ENCODE measurements at places on chromosomes 11 and 22.

DNA sequence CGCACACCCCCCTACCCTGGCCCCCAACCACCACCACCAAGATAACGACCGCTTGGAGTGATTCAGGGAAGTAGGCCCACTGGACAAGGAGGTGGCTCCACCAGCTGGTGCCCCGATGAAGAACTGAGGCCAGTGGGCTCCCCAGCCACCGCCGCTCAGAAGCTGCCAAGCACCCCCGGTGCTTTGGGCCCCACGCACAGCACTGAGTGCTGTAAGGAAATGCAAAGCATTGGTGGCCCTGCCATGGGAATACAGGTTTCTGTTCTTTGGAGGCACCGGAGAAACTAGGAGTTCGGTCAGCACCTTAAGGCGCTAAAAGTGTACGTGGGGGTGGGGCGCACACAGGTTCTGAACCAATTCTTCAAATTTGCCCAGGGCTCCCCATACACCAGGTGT lies 664 bp upstream of the PRSS23 start:
- H3K4me1 ChIP-seq = peaks cover 38% of the 10 kb centered on the region
- H3K27me3 ChIP-seq = no peaks in the 10 kb centered on the region
- H3K27ac ChIP-seq = peak overlapping the region; percentile 70
- no peaks in the 10 kb centered on the region for H3K36me3 ChIP-seq

DNA sequence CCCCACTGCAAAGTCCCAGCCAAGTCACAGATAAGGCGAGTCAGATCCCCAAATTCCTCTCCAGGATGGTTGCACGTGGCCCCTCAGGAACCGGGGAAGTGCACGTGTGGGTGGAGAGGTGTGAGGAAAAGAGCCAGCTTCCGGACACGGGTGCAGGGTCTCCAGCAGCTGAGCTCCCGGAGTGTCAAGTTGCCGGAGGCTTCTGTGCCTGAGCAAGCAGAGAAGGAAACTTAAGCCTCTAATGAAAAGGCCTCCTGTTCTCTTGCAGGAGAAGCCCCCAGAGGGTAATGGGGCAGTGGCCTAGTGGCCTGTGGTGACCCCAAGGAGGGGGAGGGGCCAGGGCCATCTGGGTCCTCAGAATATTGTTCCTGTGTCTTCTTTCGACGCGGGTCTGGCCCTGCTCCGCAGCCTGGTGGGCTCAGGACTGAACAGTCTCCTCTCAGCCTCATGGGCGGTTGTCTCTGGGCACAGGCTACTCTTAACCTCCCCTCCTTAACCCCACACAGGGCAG lies 147.9 kb downstream of the FEZ1 start:
- no peak for DNase-seq
- H3K27ac ChIP-seq = no peak overlapping the region
- H3K4me3 ChIP-seq = no peak overlapping the region
- no peaks in the 10 kb centered on the region for H3K36me3 ChIP-seq
- H3K4me1 ChIP-seq = peaks cover 4% of the 10 kb centered on the region

GRCh38 chr11:2578929-2579270 lies 120.9 kb downstream of the KCNQ1OT1 start:
- H3K4me3 ChIP-seq = no peak overlapping the region
- no peak overlapping the region for H3K27ac ChIP-seq
- no peak for DNase-seq

DNA sequence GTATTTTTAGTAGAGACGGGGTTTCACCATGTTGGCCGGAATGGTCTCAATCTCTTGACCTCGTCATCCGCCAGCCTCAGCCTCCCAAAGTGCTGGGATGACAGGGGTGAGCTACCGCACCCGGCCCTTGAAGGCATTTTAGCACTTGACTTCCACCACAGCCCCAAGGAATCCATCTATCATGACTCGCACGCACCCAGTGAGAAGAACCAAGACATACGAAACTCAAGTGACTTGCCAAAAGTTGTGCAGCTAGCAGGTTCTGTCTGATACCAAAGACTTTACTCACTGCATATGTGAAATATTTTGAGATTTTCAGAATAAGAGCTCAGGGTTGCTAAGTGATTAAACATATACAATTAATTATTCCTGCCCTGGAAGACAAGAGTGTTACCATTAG lies 21.0 kb downstream of the FLI1 start:
- no peaks in the 10 kb centered on the region for H3K36me3 ChIP-seq
- peaks cover 35% of the 10 kb centered on the region for H3K4me1 ChIP-seq

- DNase-seq = no peak
- no peaks in the 10 kb centered on the region for H3K36me3 ChIP-seq
- H3K27me3 ChIP-seq = no peaks in the 10 kb centered on the region
Observed at GRCh38 chr11:10838083-10838482, 19.8 kb downstream of the ZBED5 start.

GRCh38 chr11:133937015-133937414 lies 19.8 kb downstream of the IGSF9B start:
- no peak overlapping the region for H3K4me3 ChIP-seq

DNA sequence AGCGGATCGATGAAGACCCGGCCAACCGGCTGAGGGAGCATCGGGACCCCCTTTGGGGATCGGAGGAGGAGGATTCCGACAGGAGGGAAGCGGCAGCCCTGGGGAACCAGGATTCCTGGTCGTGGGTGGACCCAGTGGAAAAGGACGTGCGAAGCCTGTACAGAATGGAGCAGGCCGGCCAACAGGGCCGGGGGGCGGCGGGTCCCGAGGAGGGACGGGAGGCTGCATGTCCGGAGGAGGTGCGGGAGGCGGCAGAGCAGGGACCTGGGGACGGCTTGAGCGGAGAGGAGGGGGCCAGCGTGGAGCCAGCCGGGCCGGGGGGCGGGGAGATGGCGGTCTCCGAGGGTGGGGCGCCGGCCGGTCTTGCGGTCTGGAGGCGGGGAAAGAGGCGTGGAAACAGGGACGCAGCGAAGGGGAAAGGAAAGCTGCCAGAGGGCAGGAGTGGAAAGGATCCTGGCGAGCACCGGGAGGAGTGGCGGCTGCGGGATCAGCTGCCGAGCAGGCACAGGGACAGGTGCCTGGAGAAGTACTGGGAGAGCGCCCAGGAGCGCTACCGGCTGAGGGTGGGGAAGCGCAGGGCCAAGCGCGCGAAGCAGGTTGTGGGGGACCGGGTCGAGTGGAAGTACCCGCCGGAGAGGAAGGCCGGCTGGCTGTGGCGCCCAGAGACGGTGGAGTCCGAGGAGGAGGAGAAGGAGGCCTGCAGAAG lies at the start of gene ANO5:
Gene ANO5, plus strand, starts transcription at position 444 of the 706 bp plus-strand sequence. CDS start 408 bp downstream, outside the sequence.
- peaks cover 6% of the 10 kb centered on the region for H3K4me1 ChIP-seq
- peak; percentile 7 for DNase-seq
- H3K4me3 ChIP-seq = peak within 1 kb of the TSS; percentile 91
- no peaks in the 10 kb centered on the region for H3K27me3 ChIP-seq
